ENCODE measurements at places on chromosomes 12 and 14. TPM values are rescaled to one million over a fixed set of nuclear protein-coding genes. Genes with fewer than 3 reads are reported as not detected.

Gene LRTM2
- not detected for total RNA-seq

Gene PLEK2
- not detected for total RNA-seq

Gene EMP1
- 465 TPM for total RNA-seq

Gene NR1H4
- not detected for total RNA-seq

Gene TEX52
- total RNA-seq, result not detected

Gene TC2N
- 3.6 TPM for total RNA-seq

Gene LRP1-AS
- not detected for total RNA-seq

Gene RDH5
- total RNA-seq, result 34.8 TPM

Gene CPNE6
- total RNA-seq, result not detected

Gene PIANP
- total RNA-seq, result not detected

Gene ABCC9
- 3.6 TPM for total RNA-seq

Gene RPS26
- total RNA-seq, result 566 TPM

Gene ADCY6
- total RNA-seq, result 33.3 TPM

Gene PPFIA2
- 0.64 TPM for total RNA-seq

Gene SLC5A8
- total RNA-seq, result not detected

Gene ITGA7
- 89.7 TPM for total RNA-seq

Gene CCDC184
- total RNA-seq, result 0.19 TPM

Gene TMEM229B
- total RNA-seq, result 1.9 TPM

Gene AKAP6
- 0.05 TPM for total RNA-seq

Gene ACTR6
- 10.1 TPM for total RNA-seq

Gene STXBP6
- 5.4 TPM for total RNA-seq

Gene PZP
- not detected for total RNA-seq

Gene PDZRN4
- not detected for total RNA-seq

Gene GRIP1
- not detected for total RNA-seq

Gene HDAC7
- total RNA-seq, result 63.6 TPM

Gene NEMF
- 34.5 TPM for total RNA-seq

Gene LRRC10
- total RNA-seq, result not detected

Gene BAG5
- total RNA-seq, result 17.3 TPM

Gene TAS2R42
- total RNA-seq, result not detected

Gene B4GALNT3
- total RNA-seq, result not detected

Gene PRB2
- total RNA-seq, result not detected

Gene SERPINA1
- total RNA-seq, result not detected

Gene FRS2
- 41.1 TPM for total RNA-seq

Gene PRR4
- total RNA-seq, result not detected

Gene C12orf50
- not detected for total RNA-seq

Gene PGF
- total RNA-seq, result 24.0 TPM

Gene FGF6
- total RNA-seq, result not detected

Gene SERPINA12
- total RNA-seq, result not detected

Gene FZD10
- total RNA-seq, result 0.19 TPM

Gene LPAR5
- not detected for total RNA-seq

Gene TTC8
- total RNA-seq, result 41.3 TPM

Gene HVCN1
- total RNA-seq, result 1.5 TPM

Gene HCAR2
- not detected for total RNA-seq

Gene COCH
- total RNA-seq, result 0.20 TPM

Gene GPR84
- not detected for total RNA-seq

Gene KCNC2
- not detected for total RNA-seq

Gene PTCSC3
- total RNA-seq, result not detected

Gene CHGA
- total RNA-seq, result 0.87 TPM

Gene BATF
- total RNA-seq, result 0.88 TPM

Gene COX8C
- total RNA-seq, result not detected

Gene MIP
- total RNA-seq, result not detected

Gene ALG10
- 6.8 TPM for total RNA-seq

Gene PLEKHD1
- total RNA-seq, result not detected

Gene IGF1
- 1.1 TPM for total RNA-seq

Gene SERPINA3
- total RNA-seq, result 731 TPM

Gene OVCH1
- total RNA-seq, result 0.20 TPM

Gene AMIGO2
- total RNA-seq, result 0.75 TPM

Gene TMPRSS12
- total RNA-seq, result not detected

Gene LRP1
- total RNA-seq, result 1,119 TPM

Measured in cardiac ventricle fibroblast (primary cell).